Chondrocyte (in vitro differentiated cells): ENCODE measurements at places on chromosomes 16 and 17. TPM values are rescaled to one million over a fixed set of nuclear protein-coding genes. Genes with fewer than 3 reads are reported as not detected.

TRPV3 gene
- 0.27 to 0.74 TPM in 2 of 3 replicates, not detected in the other for total RNA-seq

MMP2 gene
- total RNA-seq = 216 to 276 TPM (median 227 TPM) in 3 replicates

KRTAP1-3 gene
- total RNA-seq = not detected in 3 replicates

MRM1 gene
- total RNA-seq = 2.5 to 3.9 TPM (median 2.6 TPM) in 3 replicates

TAOK2 gene
- total RNA-seq = 50.0 to 56.6 TPM (median 50.1 TPM) in 3 replicates

GRCh38 chr17:36653374-36653773 is 52.0 kb downstream of the MRM1 start:
- DNase-seq = no peak

DNA sequence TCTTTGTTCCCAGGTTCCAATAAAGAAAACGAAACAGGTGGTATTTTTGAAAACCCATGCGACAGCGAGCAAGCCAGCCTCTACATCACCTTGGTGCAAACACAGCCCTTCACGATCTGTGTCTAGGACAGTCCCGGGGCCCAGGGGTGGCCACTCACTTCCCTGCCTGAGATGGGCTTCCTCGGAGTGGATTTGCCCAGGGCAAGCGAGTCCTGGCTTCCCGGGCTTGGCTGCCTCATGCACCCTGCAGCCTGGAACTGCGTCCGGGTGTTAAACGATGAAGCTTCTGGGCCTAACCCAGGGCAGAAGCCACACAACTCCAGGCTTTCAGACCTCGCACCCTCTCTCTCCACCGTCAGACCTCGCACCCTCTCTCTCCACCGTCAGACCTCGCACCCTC is 66.0 kb downstream of the RPH3AL start:
- peak; percentile 63 for DNase-seq

DNA sequence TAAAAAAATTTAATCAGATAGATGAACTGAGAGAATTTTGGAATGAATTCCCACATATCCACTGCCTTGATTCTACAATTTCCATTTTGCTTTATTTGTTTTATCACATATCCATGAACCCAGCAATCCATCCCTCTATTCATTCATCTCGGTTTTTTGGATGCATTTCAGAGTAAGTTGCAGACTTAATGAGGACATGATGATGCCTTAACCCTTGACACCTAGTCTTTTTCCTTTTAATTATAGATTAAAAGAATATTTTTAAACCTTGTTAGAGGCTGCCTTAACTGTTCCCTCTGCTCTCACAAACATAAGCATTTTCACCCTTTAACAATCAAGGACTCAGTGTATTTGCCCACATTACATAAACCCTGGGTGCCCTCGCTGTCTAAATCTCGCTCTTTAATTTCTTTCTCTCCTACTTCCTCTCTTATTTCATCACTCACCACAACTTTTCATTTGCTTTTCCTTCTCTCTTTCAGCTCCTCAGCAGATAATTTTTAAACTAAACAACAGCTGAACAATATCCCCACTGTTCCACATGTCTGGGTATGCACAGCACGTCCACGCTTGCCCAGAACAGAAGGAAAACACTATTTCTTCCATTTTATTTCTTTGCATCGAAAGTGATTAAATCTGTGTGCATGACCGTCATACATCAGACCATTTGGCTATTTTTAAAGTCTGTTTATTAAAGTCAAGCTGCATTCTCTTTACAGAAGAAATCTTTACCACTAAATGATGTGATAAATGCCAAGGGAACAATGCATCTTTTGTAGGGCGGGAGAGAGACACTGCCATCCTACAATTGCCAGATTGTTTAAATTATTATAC is 39.9 kb downstream of the IQCK start:
- DNase-seq = no peak

DNA sequence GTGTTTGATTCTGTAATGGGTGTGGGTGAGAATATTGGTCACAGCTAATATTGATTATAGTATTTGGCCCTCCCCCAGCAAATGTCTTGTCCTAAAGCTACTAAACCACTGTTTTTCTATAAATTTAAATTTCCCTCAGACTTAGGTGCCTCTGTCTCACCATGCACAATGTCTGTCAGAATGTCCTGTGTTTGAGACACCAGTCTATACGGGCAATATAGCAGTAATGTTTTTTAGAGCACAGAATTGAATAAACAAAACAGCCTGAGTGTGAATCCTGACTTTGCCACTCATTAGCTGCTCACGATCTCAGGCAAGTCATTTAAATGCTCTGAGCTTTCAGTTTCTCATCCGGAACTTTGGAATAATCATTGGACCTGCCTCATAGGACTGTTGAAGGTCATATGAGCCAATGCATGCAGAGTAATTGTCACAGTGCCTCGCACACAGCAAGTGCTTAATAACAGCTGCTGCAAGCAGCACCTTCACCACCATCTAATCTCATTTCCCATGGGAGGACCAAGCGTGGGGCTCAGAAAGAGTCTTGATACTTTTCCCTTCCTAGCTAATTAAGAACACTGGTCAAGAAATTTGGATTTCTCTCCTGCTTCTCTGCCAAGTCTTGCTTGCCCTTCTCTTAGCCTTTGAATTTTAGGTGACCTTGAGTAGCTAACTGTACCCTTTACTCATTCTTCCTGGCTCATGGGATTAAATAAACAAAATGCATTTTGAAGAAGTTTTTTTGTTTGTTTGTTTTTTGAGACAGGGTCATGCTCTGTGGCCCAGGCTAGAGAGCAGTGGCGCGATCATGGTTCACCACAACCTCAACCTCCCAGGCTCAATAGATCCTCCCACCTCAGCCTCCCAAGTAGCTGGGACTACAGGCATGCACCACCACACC is 9.8 kb downstream of the HLF start:
- DNase-seq = no peak

- no peak for DNase-seq
Measured at GRCh38 chr17:55889271-55889670, 138.4 kb downstream of the PCTP start.

DNA sequence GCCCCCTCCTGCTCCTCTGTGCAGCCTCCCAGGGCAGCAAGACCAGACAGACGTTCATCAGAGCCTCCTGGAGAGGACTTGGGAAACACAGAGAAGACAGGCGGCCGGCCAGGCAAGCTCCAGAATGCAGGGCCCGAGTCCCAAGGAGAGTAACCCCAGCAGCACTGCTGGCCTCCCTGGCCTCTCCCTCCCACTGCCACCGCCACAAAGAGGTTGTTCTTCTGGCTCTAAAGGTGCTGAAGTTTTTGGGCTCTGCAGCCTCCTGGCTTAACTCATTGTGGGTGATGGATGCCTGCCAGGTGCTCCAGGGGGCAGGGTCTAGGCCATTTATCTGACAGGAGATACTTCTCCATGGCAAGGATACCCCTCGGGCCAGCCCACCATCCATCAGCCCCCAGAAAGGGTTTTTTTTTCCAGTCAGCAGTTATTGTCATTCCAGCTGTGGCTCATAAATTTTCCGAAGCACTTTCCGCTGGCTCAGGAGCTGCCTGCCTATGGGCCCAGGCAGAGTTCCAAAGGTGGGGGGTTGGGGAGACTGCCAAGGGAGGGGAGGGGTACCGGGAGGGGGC is 32.0 kb upstream of the MRPS23 start:
- no peak for DNase-seq

- DNase-seq = no peak
Measured at GRCh38 chr17:35733366-35733765, 1.9 kb downstream of the RASL10B start.

GRCh38 chr16:31215287-31216162 is 1.4 kb downstream of the PYDC1 start:
- no peak for DNase-seq

DNA sequence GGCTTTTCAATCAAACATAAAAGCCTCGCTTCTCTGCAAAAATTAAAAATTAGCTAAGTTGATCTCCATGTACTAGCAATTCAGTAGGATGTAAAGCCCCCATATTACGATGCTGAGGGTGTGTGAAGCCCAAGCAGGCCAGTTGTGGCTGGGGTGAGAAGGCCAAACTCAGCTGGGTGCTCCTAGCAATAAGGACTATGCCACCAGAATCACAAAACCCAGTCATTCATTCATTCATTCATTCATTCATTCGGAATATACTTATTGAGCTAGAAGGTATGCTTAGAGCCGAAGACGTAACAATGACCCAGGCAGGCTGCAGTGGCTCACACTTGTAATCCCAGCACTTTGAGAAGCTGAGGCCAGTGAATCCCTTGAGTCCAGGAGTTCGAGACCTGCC is 3.9 kb upstream of the CRYBA1 start:
- DNase-seq = no peak

- DNase-seq = no peak
Measured at GRCh38 chr17:13917634-13918033, 151.7 kb upstream of the COX10 start.

- DNase-seq = peak; percentile 97
Measured at GRCh38 chr16:54930005-54930868, at the start of gene IRX5. Gene IRX5, plus strand, starts transcription at chr16:54930865. Its CDS starts 334 bp downstream, at chr16:54931199.

- DNase-seq = no peak
Measured at GRCh38 chr16:1863681-1864460, 8.1 kb downstream of the MEIOB start.

GRCh38 chr17:1975573-1975972 is 49.6 kb downstream of the RTN4RL1 start:
- DNase-seq = no peak

DNA sequence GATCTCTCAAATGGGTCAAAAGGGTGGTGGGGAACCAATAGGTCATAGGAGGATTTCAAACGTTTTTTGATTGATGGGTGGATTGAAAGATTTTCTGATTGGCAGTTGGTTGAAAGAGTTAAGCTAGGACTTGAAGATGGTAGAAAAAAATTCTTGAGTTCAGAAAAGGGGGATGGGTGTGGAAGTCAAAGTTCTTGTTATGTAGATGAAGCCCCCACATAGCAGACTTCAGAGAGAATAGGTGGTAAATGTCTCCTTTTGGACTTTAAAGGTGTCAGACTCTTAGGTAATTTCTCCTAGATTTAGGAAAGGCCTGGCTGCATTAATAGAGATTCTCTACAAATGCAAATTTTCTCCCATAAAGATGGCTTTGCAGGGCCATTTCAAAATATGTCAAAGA is 163.3 kb downstream of the HS3ST4 start:
- no peak for DNase-seq

DNA sequence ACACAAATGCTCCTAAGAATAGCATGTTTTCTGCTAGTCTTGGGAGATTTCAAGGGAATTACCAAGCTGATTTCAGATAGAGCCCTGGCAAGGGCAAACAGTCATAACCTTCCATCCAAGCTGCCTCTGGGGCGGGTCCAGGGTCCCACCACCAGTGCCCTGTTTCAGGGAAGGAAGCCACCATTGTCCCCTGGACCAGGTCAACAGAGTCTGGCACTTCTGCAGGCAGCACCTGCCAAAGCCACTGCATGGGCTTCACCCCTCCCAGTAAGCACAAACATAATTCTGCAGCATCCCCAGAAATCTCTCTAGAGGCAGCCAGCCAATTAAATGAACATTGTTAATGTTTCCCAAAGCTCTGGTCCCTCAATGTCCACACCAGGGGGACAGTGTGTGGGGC is 143.0 kb downstream of the SALL1 start:
- no peak for DNase-seq

DNA sequence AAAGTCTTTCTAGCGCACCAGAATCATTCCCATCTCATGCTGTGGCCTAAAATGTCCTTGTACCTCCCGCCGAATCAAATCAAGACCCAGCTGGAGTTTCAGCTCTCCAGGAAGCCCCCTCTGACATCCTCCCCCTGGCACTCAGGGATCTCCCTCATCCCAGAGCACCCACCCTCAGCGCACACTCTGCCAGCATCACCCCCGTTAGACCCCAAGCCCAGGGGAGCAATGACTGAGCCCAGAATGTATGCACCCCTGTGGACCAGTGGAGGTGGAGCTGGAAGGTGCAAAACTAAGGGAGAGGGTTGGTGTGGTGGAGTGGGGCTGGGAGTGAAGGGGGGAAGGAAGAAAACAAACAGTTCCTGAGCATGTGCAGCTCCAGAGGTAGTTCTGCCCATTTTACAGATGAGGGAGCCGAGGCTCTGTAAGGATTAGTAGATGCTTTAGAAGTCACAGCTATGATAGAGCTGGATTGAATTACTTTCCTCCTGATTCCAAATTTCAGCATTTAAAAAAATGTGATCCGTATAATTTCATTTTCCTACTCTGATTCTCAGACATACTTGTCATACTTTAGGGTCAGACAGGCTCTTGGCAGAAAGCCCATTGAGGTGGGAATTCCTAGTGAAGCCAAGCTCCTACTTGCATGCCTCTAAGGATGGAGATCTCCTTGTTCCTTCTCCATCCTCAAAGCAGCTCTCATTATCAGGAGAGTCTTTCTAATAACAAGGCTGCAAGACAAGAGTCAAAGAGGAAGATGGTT is 242.7 kb downstream of the KATNIP start:
- DNase-seq = no peak
